ENCODE measurements at places on chromosomes 7 and 10. TPM values are rescaled to one million over a fixed set of nuclear protein-coding genes. Genes with fewer than 3 reads are reported as not detected.
A peak's percentile ranks its signal among the peaks of the same experiment; 100 is the strongest.

The SDK1 gene
- 8.4 TPM for total RNA-seq

The PRR15 gene
- total RNA-seq: 15.1 TPM

DNA sequence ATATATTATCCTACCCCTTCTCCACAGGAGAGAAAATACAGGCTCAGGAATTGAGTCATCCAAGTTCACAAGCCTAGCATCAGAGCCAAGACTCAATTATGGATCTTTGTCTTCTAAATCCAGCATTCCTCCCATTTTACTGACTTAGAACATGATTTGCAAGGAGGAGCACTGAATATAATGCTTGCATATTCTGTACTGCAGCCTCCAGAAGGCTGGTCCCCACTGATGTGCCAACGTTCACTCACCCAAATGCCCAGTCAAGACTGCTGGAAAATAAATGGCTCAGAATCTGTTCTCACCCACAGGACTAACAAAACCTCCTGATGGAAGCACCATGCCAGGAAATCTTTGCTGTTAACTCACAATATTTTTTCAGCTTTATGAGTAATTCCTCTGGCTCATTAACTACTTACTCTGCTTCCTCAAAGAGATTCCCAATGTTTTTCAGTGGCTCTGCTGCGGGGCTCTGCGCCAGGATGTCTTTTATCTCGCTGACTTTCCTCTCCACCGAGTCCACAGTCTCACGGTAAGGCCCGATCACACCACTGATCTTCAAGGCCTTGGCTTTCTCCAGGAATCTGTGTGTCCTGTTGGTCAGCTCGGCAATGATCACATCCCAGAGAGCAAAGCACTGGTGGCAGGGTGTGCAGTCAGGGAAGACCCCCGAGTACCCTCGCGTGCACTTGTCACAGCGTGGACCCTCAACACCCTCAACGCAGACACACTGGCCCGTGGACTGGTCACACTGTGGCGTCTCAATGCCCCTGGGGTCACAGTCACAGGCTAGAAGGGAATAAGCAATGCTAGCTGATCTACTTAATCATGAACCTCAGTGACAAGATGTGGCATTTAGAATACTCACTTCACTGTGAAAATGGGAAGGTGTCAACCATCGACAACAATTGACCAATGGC, 48.8 kb downstream of the DLD start:
- no peaks in the 10 kb centered on the region for H3K27me3 ChIP-seq
- peaks cover 60% of the 10 kb centered on the region for H3K36me3 ChIP-seq
- no peak overlapping the region for H3K4me3 ChIP-seq
- no peak overlapping the region for H3K27ac ChIP-seq

DNA sequence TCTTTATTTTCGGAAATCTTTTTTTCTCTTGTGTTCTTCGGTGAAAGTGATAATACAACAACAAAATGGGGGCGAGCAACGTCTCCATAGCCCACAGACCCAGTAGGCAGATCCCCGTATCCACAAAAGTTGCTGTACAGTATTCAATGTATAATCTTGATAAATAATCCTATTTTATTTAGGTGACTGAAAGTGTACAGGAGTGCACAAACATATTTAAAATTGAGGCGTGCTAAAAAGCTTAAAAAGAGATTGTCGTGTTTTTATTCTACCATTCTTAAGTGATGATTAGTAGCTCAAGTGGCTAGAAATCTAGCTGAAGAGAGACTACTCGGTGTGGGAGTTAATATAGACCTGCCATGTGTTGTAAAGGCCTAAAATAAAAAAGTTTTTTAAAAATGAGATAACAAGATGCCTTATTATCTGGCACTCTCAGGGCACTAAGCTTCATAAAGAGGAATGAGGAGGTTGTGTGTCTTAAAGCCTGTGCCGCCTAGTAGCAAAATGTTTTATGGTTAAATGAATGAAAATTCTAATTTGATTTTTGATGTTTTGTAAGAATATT, 1.6 kb downstream of the CAPZA2 start:
- peak overlapping the region; percentile 88 for H3K4me3 ChIP-seq
- DNase-seq: no peak
- no peaks in the 10 kb centered on the region for H3K27me3 ChIP-seq
- no peak overlapping the region for H3K27ac ChIP-seq
- H3K4me1 ChIP-seq: no peaks in the 10 kb centered on the region

- DNase-seq: no peak
- H3K27me3 ChIP-seq: no peaks in the 10 kb centered on the region
- no peaks in the 10 kb centered on the region for H3K36me3 ChIP-seq
- H3K4me1 ChIP-seq: peaks cover 4% of the 10 kb centered on the region
Measured at GRCh38 chr10:36170142-36170719, 528.1 kb upstream of the FZD8 start.

DNA sequence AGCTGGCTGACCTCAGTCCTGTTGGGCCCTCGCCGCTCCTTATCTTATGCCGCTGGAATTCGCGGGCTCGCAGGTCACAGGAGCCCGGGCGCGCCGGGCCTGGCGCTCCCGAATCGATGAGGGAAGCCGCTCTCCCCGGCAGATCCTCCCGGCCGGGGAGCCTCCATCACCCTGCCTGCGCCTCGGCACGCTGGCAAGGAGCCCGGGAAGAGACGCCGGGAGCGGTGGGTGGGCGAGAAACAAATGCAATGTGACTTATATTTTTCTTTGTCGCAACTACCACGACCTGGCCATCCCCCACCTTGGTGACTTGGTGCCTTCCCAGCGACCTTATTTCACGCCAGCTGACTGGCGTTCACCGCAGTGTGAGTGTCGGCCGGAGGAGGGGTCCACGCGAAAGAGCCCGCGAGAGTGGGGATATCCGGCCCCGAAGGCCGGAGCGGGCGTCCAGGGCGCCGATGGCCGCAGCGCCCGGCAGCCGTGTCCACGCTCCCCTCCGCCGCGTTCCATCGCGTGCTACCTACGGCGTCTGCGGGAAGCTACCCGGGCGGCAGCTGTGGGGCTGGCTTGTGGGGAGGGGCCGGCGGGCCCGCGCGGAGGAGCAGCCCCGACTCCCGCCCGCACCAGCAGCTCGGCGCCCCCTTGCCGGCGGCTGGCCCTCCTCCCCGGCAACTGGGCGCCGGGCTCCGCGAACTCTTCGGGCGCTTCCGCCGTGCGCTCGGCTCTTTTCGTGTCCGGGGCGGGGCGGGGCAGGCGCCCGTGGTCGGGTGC, 494 bp upstream of the BMPR1A start:
- H3K27me3 ChIP-seq: no peaks in the 10 kb centered on the region
- peaks cover 1% of the 10 kb centered on the region for H3K4me1 ChIP-seq
- peak overlapping the region; percentile 38 for H3K27ac ChIP-seq
- DNase-seq: peak; percentile 64
- H3K4me3 ChIP-seq: peak overlapping the region; percentile 87
- peaks cover 10% of the 10 kb centered on the region for H3K36me3 ChIP-seq

- H3K27me3 ChIP-seq: no peaks in the 10 kb centered on the region
- no peak for DNase-seq
- H3K27ac ChIP-seq: no peak overlapping the region
- no peaks in the 10 kb centered on the region for H3K36me3 ChIP-seq
Measured at GRCh38 chr7:107164092-107164491, 4.7 kb upstream of the HBP1 start.

DNA sequence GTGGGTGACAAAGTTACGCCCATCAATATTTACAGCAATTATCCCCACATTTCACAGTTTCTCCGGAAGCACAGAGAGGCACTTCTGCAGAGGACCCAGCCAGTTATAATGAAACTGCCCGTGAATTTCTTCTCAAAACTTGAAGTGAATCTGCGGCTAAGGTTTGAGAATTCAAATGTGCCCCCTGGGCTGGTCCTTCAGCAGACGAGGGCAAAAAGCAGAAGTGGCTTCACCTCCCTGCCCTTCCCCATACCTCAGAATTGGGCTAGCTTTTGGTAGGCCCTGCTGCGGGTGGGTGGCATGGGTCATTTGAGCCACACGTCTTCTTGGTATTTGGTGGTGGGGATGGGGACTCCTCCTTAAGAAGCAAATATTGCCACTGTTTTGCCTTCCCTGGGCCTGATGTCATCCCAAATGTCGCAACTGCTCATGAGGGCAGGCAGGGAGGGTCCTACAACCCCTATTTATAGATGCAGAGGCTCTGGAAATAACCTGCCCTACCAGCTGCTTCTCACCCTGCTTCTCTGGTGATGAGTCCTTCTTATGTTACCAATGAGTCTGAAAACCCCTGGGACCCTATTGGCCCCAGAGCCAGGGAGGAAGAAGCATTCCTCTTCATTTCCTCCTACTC, 16.6 kb upstream of the WDFY4 start:
- no peaks in the 10 kb centered on the region for H3K27me3 ChIP-seq
- H3K4me1 ChIP-seq: no peaks in the 10 kb centered on the region
- no peak for DNase-seq
- 0 out of 2 replicates have a peak, but pooled peaks cover 5% of the 10 kb centered on the region for H3K36me3 ChIP-seq
- no peak overlapping the region for H3K4me3 ChIP-seq
- H3K27ac ChIP-seq: no peak overlapping the region

DNA sequence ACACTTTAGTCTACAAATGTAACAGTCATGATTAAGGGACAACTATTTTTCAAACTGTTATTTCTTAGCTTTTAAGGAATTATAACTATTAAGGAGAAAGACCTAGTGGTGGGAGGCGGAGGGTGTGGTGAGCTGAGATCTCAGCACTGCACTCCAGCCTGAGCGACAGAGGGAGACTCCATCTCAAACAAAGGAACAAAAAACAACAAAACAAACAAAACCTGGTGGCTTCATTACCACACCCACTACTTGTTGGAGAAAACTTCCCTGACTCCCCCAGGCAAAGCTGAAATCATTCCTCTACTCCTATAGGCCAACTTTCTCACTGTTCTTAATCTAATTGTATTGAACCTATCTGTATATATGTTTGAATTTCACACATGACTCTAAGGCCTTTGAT, 3.2 kb downstream of the POLR1F start:
- H3K36me3 ChIP-seq: peaks cover 10% of the 10 kb centered on the region
- no peaks in the 10 kb centered on the region for H3K27me3 ChIP-seq
- no peak for DNase-seq
- H3K4me3 ChIP-seq: no peak overlapping the region
- H3K4me1 ChIP-seq: peaks cover 4% of the 10 kb centered on the region

DNA sequence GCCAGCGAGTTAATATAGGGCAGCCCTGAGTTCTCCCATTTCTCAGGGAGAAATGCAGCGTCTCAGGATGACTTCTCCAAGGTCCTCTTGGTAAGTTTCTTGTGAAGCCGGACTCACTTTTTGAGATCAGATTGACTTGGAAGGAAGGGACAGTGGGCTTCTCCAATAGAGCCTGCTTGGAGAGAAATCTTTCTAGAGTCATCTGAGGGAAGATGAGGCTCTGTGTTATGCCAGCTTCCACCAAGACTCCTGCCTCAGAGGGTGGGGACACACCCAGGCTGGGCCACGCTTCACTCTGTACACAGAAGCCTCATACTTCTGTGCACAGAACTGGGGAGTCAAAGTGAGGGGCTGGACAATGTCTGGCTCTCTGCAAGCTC, 5.6 kb downstream of the C10orf105 start:
- no peak for DNase-seq
- no peak overlapping the region for H3K4me3 ChIP-seq
- H3K27ac ChIP-seq: no peak overlapping the region
- H3K4me1 ChIP-seq: no peaks in the 10 kb centered on the region
- H3K36me3 ChIP-seq: no peaks in the 10 kb centered on the region

DNA sequence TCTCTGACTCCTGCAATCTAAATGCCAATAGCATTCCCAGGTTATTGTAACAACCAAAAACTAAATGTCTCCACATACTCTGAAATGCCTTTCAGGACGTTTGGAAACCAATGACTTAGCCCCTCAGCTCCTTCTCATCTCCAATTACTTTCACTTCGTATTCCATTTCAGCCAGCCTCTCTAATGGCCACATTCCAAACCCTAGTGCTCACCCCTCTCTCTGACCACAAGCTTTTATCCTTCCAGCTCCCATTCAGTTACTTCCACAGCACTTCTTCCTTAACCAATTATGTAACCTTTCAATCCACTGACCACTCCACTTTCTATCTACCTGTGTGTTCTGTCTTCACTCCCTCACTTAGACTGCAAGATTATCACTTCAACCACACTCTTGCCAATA, 4.3 kb downstream of the NOC3L start:
- H3K4me3 ChIP-seq: no peak overlapping the region
- peaks cover 28% of the 10 kb centered on the region for H3K36me3 ChIP-seq
- no peak overlapping the region for H3K27ac ChIP-seq
- H3K27me3 ChIP-seq: no peaks in the 10 kb centered on the region
- DNase-seq: no peak

DNA sequence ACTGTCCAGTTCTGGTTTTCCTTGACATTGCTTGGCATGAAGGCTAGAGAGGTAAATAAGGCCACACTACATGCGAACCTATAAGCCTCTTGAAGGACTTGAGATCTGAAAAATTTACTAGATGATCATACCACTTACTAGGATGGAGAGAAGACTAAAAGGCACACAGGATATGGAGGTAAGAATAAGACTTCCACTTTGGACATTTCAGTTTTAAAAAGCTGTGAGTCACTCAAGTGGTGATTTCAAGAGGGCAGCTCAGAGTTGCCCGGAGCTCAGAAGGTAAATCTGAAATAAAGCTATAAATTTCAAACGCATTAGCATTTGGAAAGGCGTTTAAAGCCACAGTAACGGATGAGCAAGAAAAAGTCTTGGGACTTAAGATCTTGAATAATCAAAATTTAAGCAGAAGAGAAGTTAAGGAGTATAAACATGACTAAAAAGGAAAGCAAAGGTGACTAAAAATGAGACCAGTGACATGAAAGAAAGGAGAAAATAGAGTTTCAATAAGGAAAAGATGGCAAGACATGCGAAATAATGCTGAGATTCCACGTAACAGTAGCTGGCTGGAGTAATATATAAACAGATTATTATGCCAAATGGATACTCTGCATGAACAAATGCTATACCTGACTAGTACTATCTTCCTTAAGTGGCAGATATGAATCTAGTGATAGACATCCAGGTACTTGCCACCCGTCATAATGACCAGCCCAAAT, 68.3 kb downstream of the SNX13 start:
- H3K4me1 ChIP-seq: no peaks in the 10 kb centered on the region
- H3K27me3 ChIP-seq: no peaks in the 10 kb centered on the region
- H3K27ac ChIP-seq: no peak overlapping the region
- H3K36me3 ChIP-seq: peaks cover 13% of the 10 kb centered on the region
- H3K4me3 ChIP-seq: no peak overlapping the region

DNA sequence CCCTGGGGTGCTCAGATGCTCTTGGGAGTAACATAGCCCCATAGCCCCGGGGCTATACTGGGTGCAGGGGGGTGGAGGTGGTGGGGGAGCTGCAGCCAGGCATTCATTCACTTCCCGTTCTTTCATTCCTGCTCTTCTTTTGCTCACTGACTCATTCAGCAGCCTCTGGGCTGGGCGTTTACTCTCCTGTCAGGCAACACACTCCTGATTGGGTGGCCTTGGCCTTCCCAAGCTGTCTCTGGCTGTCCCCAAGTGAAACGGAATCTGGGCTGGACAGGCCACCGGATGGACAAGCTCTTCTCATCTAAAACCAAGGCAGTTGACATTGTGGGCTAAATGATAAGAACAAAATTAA, 34.6 kb downstream of the CHST3 start:
- no peak overlapping the region for H3K27ac ChIP-seq
- no peaks in the 10 kb centered on the region for H3K27me3 ChIP-seq
- no peaks in the 10 kb centered on the region for H3K36me3 ChIP-seq

DNA sequence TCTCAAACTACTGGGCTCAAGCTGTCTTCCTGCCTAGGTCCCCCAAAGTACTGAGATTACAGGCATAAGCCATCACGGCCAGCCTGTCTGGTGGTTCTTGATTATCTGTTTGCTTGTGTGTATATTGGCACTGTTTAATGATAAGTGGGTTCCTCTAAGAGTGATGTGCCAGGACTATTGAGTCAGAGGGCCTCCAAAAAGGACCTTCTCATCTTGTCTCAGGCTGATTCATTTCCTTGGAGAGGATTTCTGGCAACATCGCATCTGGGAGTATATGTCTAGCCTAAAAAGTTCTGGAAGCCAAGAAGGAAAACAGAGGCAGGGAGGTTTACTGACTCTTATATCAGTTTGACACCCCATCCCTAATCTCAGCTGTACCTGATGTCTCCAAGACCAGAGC, 27.1 kb upstream of the AKAP9 start:
- H3K27ac ChIP-seq: no peak overlapping the region
- H3K36me3 ChIP-seq: peaks cover 4% of the 10 kb centered on the region
- no peaks in the 10 kb centered on the region for H3K27me3 ChIP-seq
- no peak overlapping the region for H3K4me3 ChIP-seq
- no peaks in the 10 kb centered on the region for H3K4me1 ChIP-seq

All from H9 (cell line).